ENCODE measurements at places on chromosomes 3 and 15.

GRCh38 chr15:75673426-75674235, 25.9 kb downstream of the SNX33 start:
- DNase-seq = no peak

GRCh38 chr15:60373327-60373726, 24.5 kb downstream of the ANXA2 start:
- no peak for DNase-seq

DNA sequence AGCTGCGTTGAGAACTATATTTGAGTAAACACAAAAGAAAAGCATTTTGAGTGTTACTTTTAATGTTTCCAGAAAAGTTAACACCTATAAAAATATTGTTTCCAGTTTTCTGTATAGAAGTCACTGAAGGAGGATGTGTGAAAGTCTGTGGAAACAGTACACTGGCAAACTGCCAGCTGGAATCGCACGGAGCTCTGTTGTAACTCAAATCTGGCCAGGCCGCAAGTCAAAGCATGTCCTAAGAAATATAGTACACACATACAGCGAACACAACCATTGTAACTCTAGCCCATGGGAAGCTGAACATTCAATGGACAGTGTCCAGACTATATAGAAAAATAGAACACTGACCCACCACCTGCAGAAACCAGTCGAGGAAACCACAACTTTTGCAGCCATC, 657.2 kb downstream of the FHIT start:
- DNase-seq = no peak

GRCh38 chr3:147377412-147378367, 28.7 kb downstream of the ZIC4 start:
- DNase-seq = no peak

DNA sequence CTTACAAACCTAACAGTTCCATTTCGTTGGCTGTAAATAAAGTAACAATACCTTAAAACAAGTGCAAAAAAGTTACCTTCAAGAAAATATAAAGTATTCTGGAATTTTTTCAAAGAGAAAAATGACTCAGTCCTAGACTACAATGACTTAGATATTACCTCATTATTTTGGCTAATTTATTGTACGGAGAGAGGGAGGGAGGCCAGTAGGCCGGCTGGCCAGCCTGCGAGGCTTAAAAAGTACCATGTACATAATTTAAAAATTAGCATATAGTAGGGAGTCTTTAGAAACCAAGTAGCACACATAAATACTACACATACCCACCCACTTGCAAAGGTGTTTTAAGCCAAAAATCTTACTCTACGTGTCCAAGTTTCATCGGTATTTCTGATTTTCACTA, 41.9 kb upstream of the MAP4 start:
- no peak for DNase-seq

GRCh38 chr3:23648996-23649395, 156.8 kb upstream of the UBE2E1 start:
- DNase-seq = no peak
